ENCODE measurements at places on chromosomes 7 and 10. TPM values are rescaled to one million over a fixed set of nuclear protein-coding genes. Genes with fewer than 3 reads are reported as not detected.

OR2A42 gene
- total RNA-seq: not detected

AOAH gene
- not detected for total RNA-seq

DGKI gene
- total RNA-seq: 0.23 TPM

FAM241B gene
- 17.2 TPM for total RNA-seq

AKR1C4 gene
- total RNA-seq: 0.24 TPM

HOXA13 gene
- 2.6 TPM for total RNA-seq

GNAT3 gene
- total RNA-seq: not detected

HOXA10 gene
- total RNA-seq: 7.1 TPM

PRSS37 gene
- not detected for total RNA-seq

CYP2C19 gene
- not detected for total RNA-seq

TRIM4 gene
- total RNA-seq: 25.3 TPM

ASAH2B gene
- total RNA-seq: 4.6 TPM

GRM3 gene
- total RNA-seq: not detected

ZNF365 gene
- total RNA-seq: 0.82 TPM

SLC35G1 gene
- 7.1 TPM for total RNA-seq

COBL gene
- total RNA-seq: 5.0 TPM
